ENCODE measurements at places on chromosomes 12 and 14.

DNA sequence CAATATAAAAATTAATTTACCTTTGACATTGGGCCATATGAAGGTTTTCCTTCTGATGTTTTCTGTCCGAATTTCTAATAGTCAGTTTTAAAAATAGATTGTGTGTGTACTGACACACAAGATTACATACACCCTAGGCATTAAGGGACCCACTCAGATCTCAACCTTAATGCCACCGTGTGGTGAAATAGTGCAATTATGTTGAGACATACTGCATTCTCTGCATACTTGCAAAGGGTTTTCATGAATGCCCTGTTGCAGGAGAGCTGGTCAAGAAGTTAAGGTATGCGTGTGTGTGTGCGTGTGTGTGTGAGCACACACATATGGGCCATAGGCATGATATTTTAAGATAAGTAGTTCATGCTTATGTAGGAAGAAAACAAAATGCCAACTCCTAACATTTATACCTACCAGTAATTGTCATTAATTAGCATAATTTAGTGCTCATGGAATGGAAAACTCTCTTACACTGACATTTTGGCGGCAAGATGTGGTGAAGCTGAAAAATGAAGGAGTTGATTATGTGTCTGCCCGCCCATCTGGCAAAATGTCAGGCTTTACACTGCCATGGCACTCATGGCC, 58.8 kb downstream of the PIK3C2G start:
- DNase-seq, result peak; percentile 84

DNA sequence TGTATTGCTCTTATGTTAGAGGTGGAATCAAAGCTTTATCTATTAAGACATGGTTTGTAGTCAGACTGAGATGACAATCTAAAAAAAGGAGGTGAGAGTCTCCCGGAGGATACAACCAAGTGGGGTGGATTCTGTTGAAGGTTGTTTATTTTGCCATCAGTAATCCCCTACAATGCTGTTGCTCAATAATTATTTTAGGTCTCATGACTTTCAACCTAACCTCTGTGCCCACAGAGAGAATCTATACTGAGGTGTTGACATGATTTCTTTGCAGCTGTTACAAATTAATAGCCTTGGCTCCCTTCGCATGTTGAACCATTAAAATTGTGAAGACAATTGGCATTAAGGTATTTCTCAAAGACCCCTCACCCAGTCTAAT, 28.7 kb upstream of the FOS start:
- peak; percentile 27 for DNase-seq

- DNase-seq, result no peak
Observed at GRCh38 chr12:127060933-127061332, 1206.0 kb upstream of the TMEM132C start.

DNA sequence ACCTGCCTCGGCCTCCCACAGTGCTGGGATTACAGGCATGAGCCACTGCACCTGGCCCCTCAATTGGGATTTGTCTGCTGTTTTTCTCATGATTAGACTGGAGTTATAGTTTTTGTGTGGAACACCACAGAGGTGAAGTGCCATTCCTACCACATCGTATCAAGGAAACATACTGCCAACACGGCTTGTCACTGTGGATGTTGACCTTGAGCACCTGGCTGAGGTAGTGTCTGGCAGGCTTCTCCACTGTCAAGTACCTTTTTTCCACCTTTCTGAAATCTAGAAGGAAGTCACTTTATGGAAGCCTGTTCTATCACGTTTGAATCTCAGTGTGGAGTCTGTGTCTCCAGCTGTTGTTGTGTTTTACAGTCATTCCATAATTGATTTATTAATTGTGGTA, 21.4 kb upstream of the SEL1L start:
- DNase-seq, result no peak

- DNase-seq, result no peak
Observed at GRCh38 chr14:75969126-75969525, 12.7 kb downstream of the TGFB3 start.

DNA sequence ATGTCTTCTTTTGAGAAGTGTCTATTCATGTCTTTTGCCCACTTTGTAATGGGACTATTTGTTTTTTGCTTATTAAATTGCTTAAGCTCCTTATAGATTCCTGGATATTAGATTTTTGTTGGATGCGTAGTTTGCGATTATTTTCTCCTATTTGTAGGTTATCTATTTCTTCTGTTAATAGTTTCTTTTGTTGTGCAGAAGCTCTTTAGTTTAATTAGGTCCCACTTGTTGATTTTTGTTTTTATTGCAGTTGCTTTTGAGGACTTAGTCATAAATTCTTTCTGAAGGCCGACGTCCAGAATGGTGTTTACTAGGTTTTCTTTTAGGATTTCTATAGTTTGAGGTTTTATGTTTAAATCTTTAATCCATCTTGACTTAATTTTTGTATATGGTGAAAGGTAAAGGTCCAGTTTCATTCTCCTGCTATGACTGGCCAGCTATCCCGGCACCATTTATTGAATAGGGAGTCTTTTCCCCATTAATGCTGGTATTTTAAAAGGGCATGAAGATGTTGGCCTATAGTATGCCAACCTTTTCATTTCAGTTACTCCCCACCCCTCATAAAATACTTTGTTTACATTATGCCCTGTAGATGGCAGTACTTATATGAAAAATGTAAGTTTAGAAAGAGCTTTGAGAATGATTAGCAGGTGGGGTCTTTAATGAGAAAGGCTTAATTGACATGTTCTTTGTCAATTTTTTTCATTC, 62.9 kb upstream of the PSMA6 start:
- peak; percentile 40 for DNase-seq

DNA sequence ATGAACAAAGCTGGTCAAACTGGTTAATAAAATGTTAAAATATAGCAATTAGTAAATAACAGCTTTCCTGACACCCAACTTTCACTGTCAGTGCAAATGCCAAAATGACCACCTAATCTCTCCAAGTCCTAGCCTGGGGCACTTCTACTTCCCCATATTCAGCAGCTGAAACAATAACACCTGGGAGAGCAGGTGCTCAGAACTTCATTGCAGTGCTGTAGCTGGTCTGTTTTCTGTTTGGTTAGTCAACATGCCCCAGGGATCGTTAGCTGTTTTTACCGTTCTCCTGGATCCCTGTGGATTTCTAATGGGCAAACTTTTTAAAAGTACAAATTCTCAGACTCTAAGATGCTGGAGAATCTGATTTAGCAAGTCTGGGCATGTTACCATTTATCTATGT, 759.7 kb downstream of the GALC start:
- DNase-seq, result no peak

GRCh38 chr14:76810525-76810924, 2.2 kb downstream of the ANGEL1 start:
- DNase-seq, result peak; percentile 47

DNA sequence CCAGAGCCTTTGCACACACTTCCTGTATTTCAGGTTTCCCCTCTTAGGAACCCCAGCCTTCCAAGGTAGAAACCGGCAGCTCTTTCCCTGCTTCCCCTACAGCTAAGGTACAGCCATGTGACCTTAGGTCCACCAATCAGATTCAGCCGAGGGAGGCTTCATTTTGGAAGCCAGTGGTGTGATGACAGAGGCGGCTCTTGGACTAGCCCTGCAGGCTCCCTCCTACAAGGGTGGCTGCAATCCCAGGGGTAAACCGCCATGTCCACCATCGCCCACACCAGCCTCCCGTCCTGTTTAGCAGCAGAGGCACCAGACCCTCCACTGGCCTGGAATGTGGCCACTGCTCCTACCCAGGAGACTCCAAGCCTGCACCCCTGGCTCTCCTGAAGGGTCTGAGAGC, 65.6 kb downstream of the SERPINA3 start:
- DNase-seq, result no peak

GRCh38 chr12:115657081-115658013, 620.1 kb downstream of the MED13L start:
- DNase-seq, result no peak

DNA sequence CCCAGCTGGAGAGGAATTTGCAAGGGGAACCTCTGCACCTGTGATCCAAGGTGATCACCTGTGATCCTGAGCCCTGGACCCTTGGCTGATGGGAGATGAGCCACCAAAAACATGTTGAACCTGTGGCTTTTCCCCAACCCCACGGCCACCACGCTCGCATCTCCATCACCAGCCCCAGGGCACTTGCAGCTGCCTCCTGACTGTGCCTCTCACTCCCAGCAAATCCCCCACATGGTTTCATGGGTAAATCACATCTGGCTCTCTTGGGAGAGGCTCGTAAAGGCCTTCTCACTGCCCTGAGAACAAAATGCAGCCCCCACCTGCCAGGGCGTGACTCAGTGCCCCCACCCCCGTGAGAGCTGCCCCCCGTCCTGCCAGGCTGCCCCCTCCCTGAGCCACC, 76.0 kb downstream of the RFLNA start:
- no peak for DNase-seq

DNA sequence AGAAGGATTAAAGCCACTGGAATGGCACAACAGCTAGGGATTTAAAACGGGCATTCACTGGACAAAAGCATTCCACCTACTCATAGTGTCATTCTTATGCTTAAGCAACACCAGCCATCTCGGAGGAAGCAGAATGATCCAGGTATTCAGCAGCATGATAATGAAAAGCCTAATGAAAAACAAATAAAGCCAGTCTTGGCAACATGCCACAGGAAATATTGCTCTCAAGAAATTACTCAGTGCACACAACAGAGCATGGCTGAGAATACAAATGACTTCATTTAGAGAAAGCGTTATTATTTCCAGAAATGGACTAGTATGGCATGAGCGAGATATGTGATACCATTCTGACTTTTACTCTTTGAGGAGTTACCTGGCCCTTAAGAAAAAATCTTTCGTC, 442.2 kb downstream of the APAF1 start:
- no peak for DNase-seq

DNA sequence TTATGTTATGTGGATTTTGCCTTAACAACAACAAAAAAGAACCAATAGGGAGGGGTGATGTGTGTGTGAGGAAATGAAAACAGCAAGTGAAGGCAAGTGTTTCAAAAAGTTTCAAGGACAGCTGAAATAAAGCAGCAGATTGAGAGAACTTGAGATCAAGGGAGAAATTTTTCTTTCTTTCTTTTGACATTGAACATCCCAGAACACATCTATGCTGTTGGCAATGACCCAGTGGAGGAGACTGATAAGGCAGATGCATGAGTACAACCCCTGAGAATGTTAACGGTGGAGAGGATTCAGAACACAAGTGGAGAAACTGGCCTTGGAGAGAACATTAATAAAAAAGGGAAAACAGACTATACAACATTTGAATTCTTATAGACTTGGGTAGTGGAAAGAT, 2.9 kb downstream of the LLPH start:
- no peak for DNase-seq

- no peak for DNase-seq
Observed at GRCh38 chr14:101350021-101350420, 211.3 kb upstream of the DIO3 start.

- peak; percentile 13 for DNase-seq
Observed at GRCh38 chr12:111126331-111126730, 206.0 kb upstream of the MYL2 start.

DNA sequence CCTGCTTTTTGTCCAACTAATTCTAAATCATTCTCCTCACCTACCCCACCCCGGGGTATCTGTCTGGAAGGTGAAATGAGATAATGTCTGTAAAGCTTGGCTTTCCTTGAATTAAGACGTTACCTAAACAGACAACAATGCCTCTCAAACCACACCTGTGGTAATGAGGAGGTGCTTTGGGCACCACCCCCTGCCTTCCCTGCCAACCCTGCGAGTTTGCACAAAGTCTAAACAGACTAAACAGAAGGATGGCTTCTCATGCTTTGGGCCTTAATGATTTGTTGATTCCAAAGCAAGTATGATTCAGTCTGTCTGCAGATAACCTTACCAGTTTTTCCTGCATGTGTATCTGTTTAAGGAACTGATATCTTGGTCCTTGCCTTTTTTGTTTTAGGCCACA, 82.4 kb downstream of the ZFC3H1 start:
- no peak for DNase-seq

GRCh38 chr14:22908601-22909000, 10.3 kb downstream of the RBM23 start:
- no peak for DNase-seq
